ENCODE measurements at places on chromosomes 12 and 14.
A peak's percentile ranks its signal among the peaks of the same experiment; 100 is the strongest.

GRCh38 chr12:95877622-95878021, 18.9 kb downstream of the SNRPF start:
- no peak for DNase-seq

GRCh38 chr12:25594376-25594775, 41.3 kb upstream of the LMNTD1 start:
- no peak for DNase-seq

DNA sequence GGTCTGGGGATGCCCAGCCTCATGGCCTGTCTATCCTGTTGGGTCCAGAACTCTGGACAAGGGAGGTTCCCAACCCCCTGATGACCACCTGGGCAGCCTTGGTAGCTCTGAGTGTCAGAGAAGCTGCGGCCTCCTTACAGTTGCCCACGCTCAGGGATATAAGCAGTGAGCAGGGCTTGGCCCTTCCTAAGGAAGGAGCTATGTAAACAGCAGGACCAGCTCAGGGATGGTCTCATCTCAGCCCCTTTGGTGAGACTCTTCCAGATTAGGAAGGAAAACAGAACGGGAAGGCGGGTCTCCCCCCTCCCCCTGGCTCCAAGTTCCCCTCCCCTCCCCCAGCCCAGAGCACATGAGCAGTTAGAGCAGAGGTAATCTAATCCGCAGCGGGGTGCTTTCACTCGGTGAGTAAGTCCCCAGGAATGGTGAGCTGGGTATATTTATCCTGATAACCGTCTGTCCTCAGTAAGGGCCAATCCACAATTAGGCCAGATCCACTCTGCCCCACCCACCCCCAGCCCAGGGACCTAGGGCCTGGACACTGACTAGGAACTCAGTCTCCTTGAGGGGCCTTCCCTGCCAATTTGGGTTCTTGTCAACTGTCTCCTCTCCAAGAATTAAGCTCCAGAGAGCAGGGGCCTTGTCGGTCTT, 29.5 kb upstream of the RPLP0 start:
- DNase-seq = peak; percentile 76

- no peak for DNase-seq
These were observed 4.0 kb downstream of the C1S start for GRCh38 chr12:7064516-7064915.
